GM04503 (cell line): ENCODE measurements at places on chromosomes 2 and 18.

DNA sequence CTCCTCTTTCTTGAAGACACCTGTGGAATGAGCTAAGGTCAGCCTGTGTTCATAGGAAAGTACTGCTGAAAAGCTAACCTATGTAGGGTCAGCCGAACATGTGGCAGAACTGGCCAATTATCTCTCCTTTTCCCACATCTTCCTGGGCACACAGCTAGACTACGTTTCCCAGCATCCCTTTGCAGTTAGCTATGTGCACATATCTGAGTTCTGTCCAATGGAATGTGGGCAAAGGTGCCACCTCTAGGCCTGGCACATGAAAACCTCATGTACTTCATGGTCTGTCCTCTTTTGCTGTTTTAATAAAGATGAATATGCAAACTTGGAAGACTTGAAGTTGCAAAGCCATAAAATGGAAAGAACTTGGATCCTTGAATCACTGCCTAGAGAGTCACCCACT is 352.6 kb downstream of the TNS1 start:
- no peak for DNase-seq

GRCh38 chr2:222468346-222468745 is 44.0 kb downstream of the SGPP2 start:
- no peak for DNase-seq

- DNase-seq = no peak
Measured at GRCh38 chr2:173962583-173963110, 2.5 kb downstream of the SP3 start.

- DNase-seq = no peak
Measured at GRCh38 chr2:242030858-242031257, 161.3 kb downstream of the RTP5 start.

GRCh38 chr2:64276417-64277095 is 132.3 kb upstream of the PELI1 start:
- DNase-seq = no peak

- no peak for DNase-seq
Measured at GRCh38 chr18:10455726-10456453, 1.5 kb downstream of the APCDD1 start.

GRCh38 chr2:238450440-238450861 is 23.7 kb downstream of the ASB1 start:
- DNase-seq = no peak

DNA sequence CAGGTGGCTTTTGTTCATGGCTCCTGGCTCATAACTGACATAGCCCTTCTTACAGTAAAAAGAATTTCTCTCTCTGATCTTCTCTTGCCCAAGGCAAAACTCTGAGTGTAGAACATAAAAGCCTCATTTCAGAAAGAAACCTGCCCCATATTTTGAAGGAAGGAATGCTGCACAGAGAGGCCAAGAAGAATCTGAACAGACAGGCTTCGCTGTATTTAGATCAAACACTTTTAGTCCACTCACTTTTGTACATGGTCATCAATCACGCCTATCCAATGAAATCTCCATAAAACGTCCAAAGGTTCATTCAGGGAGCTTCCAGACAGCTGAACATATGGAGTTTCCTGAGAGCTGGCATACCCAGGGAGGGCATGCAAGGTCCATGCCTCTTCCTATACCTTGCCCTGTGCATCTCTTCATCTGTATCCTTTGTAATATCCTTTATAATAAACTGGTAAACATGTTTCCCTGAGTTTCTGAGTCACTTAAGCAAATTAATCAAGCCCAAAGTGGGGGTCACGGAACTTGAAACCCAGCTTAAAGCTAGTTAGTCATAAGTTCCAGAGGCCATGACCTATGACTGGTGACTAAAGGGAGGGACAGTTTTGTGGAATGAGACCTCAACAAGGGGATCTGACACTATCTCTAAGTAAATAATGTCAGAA is 62.5 kb upstream of the TMEM247 start:
- DNase-seq = no peak

GRCh38 chr2:201574766-201575165 is 68.5 kb downstream of the TMEM237 start:
- no peak for DNase-seq

GRCh38 chr2:145728511-145728910 is 1208.6 kb upstream of the ZEB2 start:
- no peak for DNase-seq

DNA sequence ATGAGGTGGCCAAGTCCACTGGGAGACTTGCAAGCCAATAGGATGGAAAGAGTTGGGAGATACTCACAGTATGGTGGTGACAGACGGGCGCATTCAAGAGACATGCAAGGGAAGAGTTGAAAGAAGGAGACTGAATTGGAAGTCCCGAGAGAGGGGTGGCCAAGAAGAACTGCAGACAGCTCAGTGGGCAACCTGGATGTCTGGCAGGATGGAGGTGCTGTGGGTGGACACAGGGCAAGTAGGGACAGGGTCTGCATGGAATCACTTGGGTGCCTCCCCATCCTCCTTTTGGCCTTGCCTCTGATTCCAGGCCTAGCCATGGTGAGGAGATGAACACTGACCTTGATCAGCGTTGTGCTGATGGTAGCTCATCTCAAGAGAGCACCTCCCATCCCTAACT is 235.7 kb upstream of the COPS8 start:
- DNase-seq = no peak

GRCh38 chr2:73243884-73244570 is 9.9 kb downstream of the CCT7 start:
- peak; percentile 49 for DNase-seq

DNA sequence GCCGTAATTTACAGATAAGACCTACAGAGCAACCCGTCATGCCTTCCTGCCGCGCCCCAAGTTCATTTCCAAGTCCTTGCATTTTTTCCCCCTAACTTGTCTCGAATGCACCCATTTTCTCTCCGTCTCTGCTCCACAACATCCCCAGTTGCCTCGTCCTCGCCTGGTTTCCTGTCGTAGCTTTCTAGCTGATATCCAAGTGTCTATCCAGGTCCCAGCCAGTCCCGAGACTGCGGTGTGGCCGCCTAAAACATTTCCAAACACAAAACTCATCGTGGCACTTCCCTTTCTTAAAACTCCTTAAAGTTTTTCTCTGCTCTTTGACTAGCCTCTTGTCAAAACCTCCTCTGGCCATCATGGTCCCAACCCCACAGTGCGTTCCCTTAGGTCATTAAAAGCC is 1.2 kb upstream of the BARD1 start:
- no peak for DNase-seq

DNA sequence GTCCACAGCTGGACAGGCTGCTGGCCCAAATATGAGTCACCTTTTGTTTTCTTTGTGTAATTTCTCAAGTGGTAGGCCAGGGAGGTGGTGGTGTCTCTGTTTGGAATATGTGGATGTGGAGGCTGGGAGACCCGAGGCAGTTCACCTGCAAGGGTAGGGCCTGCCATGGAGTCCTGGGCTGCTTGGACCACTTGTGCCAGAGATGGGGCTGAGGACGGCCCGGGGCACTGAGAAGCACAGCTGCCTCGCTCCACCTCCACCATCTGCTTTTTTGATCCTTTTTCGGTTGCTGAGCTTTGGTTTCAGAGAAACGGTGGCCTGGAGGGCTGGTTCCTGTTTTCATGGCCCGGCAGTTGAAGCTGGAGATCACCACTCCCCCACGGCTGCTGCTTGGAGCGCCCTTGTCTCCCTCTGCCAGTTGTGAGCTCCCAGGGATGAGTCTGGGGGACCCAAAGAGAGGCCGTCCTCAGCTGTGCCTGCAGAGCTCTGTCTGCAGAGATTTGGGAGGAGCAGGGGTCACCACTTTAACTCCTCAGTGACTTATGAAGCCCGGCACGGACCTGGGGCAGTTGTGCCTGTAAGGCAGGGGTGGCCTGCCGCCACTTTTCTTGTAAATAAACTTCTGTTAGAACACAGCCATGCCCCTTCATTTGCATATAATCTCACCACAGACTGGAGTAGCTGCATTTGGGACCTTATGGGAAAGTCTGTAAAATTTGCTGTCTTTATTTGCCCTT is 67.6 kb upstream of the MCFD2 start:
- no peak for DNase-seq

GRCh38 chr18:59051470-59052165 is 88.1 kb upstream of the SEC11C start:
- no peak for DNase-seq

DNA sequence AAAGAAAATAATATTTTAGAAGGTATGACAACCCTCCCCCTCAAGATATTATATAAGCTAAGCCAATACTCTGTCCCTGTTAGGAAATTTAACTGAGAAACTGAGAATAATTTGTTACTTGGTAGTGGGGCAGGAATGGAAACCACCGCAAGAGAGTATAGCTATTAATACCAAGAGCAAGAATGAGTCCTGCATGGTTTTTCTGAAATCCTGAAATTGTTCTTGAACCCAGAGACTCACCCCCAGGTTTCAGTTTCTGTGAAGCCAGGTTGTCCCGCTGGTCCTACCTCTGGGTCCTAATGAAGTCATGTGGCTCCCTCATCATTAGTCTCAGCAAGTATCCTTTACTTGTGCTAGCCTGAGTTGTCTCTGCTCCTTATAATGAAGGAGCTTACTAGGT is 671.0 kb upstream of the ACVR2A start:
- DNase-seq = no peak

GRCh38 chr2:57711991-57712390 is 334.6 kb upstream of the VRK2 start:
- DNase-seq = no peak

- no peak for DNase-seq
Measured at GRCh38 chr2:45001869-45002385, 7.3 kb downstream of the SIX2 start.

DNA sequence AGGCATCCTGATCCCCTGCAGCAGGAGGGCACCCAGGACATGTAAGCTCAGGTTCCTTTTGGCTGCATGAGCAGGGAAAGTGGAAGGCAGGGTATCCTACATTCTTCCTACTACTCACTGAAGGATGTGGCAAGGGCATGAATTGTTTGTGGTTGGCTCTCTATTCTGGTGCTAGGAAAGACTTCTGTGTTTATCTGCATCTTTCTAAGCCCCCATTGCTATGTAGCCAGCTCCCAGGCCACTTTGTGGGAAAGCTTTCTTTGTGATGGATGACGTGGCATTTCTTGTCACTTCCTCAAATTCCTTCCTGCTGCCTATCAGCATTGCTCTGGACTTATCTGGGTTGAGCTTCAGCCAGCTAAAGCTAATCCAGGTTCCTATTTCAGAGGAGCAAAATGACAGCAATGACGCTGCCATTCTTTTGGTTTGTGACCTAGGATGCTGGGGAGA is 46.2 kb downstream of the MEIS1 start:
- DNase-seq = peak; percentile 9

DNA sequence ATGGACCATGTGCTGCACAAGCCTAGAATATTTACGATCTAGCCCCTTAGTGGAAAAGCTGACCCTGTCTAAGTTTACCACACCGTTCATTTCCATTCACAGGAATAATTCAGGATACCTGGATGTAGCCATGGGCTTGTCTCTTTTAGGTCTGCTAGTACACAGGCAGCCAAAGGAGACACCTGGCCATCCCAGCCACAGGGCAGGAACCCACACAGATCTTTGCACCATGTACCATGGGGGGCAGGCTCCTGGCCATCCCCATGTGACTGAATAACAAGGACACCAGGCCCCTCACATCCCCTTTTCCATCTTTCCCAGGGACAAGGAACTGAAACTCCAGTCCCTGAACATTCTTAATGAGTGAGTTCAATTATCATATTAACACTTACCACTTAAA is 467.3 kb upstream of the MYT1L start:
- DNase-seq = no peak
